ENCODE measurements at places on chromosomes 2 and 18.

DNA sequence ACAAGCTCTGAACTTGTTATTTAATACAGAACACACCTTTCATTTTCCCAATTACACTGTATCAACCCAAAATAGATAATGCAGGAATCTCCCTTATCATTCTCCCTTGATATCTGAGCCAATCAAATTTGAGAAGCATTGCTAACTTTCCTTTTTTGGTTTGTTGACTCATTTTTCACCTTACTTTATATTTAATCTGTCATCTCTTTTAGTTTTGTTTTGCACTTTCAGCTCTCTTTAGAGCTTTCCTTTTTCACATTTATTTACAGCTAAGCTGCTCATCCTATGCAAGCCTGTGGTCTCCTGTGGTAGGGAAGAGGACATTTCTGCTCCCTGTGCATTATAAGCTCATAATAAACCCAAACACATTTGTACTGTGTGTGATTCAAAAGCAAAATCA is 50.1 kb downstream of the ITGAV start:
- no peak for DNase-seq

- no peak for DNase-seq
These were observed 26.2 kb downstream of the ADI1 start for GRCh38 chr2:3492951-3493614.

- DNase-seq: no peak
These were observed 439.3 kb downstream of the CBLN2 start for GRCh38 chr18:72104851-72105250.

DNA sequence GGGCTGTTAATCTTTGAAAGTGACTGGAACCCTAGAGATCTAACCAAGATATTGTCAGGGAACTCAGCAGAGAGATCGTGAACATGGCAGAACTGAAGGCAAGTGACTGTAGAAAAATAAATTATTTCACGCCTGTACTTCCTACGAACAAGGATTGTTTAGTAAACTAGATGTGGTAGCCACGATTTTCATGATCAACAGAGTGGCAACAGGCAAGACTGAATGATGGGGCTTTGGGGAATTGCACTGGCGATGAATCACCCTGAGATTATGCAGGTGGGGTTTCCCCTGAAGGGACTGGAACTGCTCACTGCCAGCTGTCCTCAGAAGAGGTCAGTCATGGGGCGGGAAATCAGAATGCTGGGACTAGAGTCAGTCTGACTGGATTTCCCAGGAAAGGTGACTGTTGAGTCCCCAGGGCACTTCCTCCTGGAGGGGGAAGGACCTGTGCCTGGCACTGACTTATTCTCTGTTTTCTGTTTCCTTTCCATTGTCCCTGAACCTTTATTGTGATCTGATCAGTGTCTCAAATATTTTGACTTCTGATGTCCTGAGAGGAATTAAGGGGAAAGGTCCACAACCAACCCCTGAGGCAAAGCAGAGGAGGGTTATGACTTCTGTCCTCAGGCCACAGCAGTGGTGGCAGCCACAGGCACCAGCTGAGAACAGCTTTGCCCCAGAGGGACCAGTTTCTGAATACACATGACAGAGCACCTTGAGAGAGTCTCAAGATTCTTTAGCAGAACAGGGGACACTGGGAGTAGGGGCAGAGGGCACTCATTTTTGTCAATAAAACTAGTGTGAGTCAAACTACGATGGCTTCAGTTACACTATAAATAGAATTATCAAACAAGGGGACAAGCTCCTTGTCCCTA is 70.0 kb downstream of the NAB1 start:
- DNase-seq: no peak

DNA sequence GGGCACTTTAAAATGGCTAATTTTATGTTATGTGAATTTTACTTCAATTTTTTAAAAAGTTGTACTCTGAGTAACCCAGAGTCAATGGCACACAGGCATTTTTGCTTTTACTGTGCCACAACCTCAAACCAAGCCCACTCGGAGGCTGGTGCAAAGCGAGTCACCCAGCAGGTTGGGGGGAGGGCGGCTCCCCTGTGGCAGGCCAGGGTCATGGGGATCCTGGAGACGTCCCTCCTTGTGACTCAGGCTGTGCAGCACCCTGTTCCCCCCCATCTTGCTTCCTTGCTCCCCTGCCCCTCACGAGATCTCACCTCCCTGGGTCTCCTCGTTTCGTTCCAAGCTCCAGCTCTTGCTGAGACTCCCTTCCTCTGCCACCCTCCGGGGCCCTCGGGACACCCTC is 58.6 kb downstream of the POMC start:
- no peak for DNase-seq
